Right renal cortex interstitium (tissue), 3 donors: ENCODE measurements at places on chromosomes 5 and 9. TPM values are rescaled to one million over a fixed set of nuclear protein-coding genes. Genes with fewer than 3 reads are reported as not detected.

Gene CYLC2
- not detected for polyA plus RNA-seq

- DNase-seq = no peak
Observed at GRCh38 chr5:134651531-134651930, 2.9 kb downstream of the SEC24A start.

GRCh38 chr5:83562791-83563557, 91.4 kb downstream of the VCAN start:
- DNase-seq = no peak

DNA sequence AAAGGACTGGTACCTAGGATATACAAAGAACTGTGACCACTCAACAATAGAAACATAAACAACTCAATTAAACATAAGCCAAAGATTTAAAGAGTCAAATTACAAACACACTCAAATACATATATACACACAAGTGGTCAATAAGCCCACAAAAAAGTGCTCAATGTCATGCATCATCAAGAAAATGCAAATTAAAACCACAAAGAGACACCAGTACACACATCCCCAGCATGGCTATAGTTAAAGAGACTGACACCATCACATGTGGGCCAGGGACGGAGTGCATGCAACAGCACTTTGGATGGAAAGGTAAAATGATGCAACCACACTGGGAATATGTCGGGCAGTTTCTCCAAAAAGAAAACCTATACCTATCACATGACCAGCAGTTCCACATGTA, 89.7 kb downstream of the CAAP1 start:
- no peak for DNase-seq

DNA sequence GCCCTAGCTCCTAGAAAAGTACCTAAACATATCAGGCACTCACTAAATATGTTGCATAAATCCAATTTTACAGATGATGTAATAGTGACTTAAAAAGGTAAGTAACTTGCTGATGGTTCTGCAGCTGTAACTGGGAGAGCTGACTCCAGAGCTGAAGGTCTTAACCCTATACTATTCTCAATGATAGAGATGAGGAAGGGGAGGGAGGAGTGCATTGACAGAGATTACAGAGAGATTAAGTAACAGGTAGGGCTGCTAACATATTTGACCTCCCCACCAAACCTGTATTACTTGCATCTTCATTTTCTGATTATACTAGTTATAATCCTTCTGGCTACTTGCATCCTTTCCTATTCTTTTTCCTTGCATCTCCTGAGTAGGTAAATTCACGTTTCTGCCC, 255.4 kb upstream of the EFNA5 start:
- no peak for DNase-seq

DNA sequence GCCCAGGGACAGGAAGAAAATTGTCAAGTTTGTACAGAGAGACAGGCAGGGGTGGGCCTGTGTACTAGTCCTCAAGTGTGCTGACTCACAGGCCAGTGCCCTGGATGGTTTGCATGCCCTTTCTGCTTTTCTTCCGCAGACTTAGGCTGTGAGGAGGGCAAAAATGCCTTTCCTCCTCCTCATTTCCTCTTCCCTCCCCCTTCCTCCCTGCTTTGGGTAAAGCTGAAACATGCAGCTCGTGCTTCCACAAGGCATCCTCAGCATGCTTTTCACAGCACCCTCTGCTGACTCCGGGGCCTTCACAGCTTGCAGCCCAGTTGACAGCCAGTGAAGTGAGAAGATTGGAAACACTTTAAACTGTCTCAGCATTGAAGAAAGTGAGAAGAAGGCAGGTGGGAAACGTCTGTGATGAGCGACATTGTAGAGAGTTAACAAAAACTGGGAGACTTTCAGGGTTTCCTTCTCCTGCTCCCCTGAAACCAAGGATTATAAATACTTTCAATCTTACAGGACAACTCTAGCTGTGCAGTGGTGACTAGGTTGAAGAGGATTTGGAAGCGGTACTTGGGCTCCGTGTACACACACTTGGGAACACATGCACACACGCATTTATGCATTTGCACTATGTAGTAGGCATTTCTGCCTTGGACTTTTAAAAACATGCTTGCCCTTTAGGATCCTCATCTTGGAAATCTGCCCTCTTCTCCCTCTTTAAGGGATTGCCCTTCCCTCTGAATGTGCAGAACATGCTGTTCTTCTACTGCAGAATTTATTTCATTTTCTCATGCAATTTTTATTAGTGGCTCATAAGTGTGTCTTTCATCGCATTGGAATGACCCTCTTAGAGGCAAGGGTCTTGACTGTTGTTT, 138.8 kb downstream of the GRIA1 start:
- DNase-seq = no peak

GRCh38 chr5:139806726-139807646, 11.4 kb downstream of the PSD2 start:
- no peak for DNase-seq

GRCh38 chr5:143350341-143350740, 53.1 kb downstream of the NR3C1 start:
- DNase-seq = no peak

DNA sequence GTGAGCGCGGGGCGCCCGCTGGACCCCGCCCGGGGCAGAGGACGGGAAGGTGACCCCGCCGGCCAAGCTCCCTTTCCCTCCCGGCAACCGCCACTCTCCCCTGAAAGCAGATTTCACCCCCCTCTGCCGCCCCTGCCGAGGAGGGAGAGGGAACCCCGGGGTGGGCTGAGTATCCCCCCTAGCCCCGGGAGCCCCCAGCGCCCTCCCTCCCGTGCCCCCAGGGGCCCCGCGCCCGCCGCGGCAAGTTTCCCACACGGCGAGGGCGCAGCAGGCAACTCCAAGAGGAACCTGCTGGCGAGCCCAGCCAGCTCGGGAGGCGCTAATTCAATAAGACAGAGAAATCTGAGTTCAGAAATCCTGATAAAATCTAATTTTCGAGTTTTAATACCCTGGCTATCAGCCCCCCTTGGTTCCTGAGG, 1.6 kb downstream of the NTNG2 start:
- no peak for DNase-seq

GRCh38 chr5:127666043-127666716, 17.3 kb downstream of the CTXN3 start:
- no peak for DNase-seq
